GM04503 (cell line): ENCODE measurements at places on chromosomes 3 and 15.

- no peak for DNase-seq
Measured at GRCh38 chr15:63186065-63186464, 3.3 kb upstream of the RAB8B start.

- no peak for DNase-seq
Measured at GRCh38 chr3:165983284-165983683, 146.1 kb upstream of the BCHE start.

DNA sequence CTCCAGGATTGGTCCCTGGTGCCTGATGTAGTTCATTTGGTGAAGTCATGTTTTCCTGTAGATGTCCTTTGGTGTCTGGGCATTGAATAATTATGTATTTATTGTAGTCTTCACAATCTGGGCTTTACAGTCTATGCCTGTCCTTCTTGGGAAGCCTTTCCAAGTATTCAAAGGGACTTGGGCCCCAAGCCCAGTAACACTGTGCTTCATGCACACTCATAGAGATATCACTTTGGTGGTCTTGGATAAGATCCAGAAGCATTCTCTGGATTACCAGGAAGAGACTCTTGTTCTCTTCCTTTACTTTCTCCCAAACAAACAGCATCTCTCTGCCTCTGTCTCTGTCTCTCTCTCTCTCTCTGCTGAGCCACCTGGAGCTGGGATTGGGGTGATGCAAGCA lies 281.1 kb upstream of the GOLGA6L4 start:
- DNase-seq, result no peak

DNA sequence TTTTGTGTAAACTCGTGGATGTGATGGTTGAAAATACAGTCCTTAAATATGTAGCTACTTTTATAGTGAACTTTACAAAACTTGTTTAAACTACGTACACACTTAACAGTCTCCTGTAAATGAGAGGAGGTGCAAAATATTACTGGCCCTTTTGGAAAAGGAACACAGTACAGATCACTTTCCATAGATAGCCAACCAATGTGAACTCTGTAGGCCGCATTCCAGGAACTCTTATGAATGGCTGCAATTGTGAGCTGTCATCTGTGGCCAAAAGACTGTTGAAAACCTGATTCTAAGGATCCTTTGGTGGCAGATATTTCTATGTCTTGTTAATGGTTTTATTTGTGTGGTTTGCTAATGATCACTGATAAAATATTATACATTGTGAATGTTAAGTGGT lies 6.2 kb downstream of the TSC22D2 start:
- no peak for DNase-seq

DNA sequence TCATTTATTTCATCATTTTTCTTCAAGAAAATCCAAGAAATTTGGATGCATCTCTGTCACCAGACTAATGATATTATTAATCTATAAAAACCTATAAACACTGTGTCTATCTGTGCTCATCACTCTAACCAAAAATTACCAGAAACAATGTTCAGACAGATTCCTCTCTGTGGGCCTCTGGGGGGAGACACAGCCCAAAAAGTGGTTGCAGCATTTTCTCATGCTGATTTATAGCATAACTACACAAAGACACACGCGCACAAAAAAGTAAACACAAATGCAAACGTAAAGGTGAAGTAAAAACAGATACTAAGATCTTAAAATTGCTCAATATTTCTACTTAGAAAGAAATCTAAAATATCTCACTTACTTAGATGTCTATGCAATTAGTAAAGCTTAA lies 976.0 kb downstream of the GBE1 start:
- no peak for DNase-seq
